NCI-H1048 (cell line): ENCODE measurements at places on chromosomes 5 and 9.

DNA sequence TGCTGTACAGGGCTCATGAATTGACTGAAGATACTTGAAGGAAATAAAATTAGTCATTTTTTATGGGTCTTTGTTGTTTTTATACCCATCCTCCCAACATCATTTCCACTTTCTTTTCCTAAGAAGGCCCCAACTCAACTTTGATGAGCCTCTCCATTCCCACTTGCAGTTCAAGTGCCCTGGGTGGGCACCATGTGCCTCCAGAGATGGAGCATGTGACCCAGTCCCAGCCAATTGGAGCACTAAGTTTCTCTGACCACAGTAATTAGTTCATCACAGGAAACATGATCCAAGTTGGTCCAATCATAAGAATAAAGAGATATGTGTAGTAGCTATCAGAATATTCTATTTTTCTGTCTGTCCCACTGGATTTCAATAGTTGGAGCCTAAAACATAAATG lies 46.9 kb downstream of the HTR4 start:
- no peak for DNase-seq

GRCh38 chr5:155015239-155015638 lies 1.7 kb downstream of the KIF4B start:
- no peak for DNase-seq

DNA sequence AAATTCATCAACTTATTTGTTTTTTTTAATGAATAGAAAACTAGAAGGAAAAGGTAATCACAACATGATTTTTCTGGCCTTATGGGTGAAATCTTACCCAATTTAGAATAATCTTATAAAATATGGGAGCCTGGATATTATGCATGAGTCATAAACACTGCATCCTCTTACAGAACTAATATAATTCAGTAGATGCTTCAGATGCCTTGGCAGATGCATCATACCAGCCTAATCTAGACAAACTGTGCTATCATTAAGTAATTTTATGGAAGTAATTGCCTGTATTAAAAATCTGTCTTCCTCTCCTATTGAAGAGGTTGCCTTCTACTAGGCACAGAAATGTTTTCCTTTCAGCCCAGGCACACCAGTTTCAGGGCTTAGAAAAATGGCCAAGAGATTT lies 2384.6 kb upstream of the WWC1 start:
- DNase-seq, result no peak

GRCh38 chr5:67338421-67338820 lies 141.8 kb upstream of the CD180 start:
- DNase-seq, result no peak

- DNase-seq, result no peak
These were observed 206.4 kb downstream of the ENC1 start for GRCh38 chr5:74433896-74434829.

DNA sequence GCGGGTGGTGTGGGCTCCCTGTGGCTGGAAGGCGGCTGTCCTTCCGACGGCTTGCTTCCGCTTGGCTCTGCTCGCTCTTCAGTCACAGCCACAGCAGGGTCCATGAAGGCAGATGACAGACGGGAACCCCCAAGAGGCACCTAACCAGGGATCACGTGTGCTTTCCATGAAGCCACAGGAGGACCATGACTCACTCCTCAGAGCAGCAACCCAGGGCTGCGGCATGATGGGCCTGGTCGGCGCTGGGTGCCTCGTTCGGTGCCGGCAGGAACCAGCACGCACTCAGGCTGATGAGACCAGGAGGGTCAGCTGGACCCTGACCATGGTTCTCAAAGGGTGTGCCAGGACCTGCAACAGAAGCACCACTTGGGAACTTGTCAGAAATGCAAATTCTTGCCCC lies 32.8 kb upstream of the MED10 start:
- no peak for DNase-seq

DNA sequence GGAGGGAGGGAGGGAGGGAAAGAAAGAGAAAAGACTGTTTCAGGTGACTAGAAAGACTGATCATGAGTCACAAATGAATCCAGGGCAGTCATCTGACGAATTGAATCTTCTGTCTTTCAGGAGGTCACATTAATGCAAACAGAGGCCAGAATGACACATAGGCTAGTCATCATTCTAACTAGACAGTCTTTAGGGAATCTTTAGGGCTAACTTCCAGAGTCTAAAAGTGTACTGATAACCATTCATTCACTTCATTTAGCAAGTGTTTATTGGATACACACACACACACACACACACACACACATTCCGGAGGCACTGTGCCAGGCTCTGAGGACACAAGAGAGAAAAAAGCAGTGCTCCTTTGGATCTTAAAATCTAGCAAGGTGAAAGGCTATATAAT lies 156.7 kb downstream of the EBF1 start:
- no peak for DNase-seq

- DNase-seq, result no peak
These were observed 6.5 kb upstream of the GLE1 start for GRCh38 chr9:128497824-128498610.

DNA sequence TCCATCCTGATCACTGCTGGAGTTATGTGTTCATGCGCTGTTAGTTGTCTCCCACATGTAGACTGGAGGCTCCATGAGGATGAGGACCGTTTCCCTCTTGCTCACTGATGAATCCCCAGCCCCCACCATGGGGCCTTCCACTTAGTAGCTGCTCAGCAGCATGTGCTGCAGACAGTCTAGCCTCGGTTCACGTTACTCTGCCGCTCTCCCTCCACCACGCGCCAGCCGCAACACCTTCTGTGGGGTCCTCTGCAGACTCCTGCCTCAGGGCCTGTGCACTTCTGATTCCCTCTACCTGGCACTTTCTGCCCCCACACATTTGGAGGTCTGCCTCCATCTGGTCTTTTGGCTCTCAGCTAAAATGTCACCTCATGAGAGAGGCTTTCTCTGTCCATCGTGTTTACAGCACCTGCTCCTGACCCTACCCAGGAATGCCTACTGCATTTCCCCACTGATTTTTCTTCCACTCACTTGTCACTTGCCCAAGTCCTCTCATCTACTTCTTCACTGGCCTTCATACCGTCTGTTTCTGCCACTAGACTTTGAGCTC lies 36.3 kb downstream of the STK10 start:
- DNase-seq, result no peak

DNA sequence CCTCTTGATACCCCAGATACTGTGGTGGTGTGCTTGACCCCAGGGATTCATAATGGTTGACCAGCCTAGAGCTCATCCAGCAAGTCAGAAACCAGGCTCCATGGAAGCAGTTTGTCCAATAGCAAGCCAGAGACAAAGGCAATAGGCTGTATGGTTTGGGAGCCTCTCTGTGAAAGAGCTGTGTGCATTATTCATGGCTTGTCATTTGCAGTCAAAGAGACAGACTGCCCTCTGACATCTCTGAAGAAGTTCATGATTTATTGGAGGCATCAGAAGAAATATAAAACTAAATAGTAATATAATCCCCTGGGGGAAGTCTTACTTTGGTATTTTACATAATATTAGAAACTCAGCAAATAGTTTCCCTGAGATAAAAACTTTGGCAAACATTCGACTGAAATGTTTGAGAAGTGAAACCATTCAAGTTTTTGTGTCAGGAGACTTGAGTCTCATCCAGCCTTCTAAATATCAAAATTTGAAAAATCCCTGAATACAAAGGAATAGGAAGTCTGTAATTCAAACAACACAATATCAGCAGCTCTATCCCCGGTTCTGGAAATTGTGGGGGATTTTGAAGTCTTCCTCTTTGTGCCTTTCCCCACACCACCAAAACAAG lies 250.3 kb downstream of the ZSWIM6 start:
- no peak for DNase-seq

DNA sequence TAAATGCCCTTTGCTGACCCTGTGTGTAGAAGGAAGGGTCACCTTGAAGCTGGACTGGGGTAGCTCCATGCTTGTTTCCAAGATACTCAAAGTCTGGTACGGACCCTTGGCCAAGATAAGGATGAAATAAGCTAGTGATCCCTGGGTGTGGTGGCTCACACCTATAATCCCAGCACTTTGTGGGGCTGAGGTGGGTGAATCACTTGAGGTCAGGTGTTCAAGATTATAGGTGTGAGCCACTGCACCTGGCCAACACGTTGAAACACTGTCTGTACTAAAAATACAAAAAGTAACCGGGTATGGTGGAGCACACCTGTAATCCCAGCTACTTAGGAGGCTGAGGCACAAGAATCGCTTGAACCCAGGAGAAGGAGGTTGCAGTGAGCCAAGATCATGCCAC lies 33.3 kb downstream of the ACOT12 start:
- DNase-seq, result no peak

DNA sequence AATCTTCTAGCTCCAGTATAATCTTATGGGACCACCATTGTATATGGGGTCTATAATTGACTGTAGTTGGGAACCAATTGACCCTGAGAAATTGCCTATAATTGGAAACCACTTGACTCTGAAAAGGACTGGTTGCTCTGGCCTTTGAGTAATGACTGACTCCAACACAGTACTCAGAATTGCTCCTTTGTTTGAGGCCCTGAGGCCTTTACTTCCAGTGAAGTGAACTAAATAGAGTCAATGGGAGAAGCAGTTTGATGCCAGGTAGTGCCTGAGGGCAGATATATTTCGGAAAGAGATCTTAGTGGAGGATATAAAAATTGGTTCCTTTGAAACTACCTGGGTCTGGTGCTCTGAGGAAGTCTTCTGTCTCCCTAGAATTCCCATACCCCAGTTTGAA lies 16.0 kb upstream of the TMEM171 start:
- no peak for DNase-seq

DNA sequence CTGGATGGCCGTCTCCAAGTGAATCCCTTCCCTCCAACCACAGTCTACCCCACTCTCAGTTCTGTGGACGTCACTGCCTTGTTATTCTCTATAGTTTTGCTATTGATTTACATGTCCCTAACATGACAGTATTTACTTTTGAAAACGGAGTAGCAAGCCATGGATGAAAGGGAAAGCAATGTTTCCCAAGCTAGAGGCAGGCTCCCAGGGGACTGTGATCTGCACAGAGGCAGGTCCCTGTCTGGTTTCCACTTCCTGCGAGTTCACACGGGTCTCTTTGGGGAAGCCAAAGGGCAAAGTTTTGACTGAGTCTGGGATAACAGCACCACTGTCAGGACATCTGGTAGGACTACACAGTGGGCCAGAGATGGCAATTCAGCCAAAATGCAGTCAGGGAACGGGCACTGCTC lies 12.7 kb downstream of the C9orf153 start:
- no peak for DNase-seq

DNA sequence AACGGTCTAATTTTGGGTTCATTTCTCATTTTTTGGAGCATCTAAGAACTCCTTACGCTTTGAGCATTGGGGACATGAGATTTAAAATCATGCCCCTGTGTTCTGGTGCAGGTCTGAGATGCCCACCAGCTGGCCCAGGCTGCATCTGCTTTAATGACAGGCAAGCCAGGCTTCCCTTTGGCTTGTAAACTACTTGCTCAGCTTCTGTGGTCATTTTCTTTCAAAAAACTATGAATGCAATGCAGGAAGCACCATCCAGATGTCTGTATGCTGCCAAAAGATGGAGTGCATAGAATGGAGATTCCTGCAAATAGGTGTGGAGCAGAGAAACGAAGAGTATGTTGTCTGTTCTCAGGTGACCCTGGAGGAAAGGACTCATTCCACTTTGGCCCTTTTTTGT lies 399.9 kb upstream of the ADAMTSL1 start:
- DNase-seq, result no peak

DNA sequence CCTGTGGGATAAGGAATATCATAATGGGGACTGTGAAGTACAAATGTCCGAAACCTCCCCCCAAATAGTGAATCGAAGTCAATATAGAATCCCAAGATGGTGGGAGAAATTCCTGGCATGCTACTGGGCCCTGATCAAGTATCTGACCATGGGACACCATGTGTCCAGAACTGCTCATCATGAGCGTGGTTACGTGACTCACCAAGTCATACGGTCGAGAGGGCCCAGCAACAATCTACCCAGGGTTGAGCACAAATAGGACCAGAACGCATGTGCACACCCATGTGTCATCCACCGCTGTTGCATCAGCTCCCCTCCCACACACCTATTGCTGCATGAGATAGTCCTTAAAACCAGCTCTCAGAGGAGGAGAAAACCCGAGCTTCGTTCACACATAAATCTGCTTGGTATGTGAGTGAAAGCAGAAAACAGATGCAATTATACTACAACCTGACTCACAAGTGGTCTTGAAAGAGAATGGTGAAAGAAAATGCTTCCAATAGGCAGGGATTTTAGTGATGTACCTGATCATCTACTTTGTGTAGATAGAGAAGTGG lies 353.2 kb downstream of the CWC27 start:
- no peak for DNase-seq

DNA sequence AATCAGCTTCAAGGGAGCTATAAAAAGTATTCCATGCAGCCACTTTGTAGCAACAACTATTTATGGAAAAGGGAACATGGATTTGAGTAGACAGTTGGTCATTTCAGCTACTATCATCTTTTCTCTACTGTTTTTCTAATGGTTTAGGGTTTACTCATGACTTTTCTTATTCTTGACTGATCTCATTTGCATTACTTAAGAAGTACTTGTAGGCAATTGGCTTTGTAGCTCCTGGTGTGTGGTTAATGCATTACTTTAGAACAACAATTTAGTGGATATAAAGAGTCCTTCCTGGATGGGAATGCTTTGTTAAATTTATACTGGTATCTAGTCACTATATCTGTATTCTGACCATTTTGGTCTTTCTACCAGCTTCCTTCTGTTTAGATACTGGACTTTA lies 59.8 kb upstream of the NTRK2 start:
- DNase-seq, result no peak

DNA sequence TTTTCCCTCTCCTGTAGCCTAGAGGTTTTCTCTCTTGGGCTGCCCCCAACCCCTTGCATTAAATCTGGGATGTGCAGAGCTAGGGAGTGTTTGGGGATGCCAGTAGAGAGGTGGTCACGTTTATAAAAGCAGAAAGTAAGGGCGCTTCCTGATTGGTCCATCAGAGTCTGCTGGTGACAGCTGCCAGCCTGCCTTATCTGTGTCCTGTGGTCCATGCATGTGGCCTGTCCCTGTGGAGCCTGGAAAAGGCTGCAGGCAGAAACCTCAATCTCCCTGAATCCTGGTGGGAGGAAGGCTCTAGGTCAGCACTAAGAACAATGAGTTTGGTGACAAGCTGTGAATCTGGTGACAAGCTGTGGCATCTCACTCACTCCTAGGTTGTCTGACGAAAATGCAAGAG lies 42.2 kb downstream of the ARHGEF37 start:
- no peak for DNase-seq

DNA sequence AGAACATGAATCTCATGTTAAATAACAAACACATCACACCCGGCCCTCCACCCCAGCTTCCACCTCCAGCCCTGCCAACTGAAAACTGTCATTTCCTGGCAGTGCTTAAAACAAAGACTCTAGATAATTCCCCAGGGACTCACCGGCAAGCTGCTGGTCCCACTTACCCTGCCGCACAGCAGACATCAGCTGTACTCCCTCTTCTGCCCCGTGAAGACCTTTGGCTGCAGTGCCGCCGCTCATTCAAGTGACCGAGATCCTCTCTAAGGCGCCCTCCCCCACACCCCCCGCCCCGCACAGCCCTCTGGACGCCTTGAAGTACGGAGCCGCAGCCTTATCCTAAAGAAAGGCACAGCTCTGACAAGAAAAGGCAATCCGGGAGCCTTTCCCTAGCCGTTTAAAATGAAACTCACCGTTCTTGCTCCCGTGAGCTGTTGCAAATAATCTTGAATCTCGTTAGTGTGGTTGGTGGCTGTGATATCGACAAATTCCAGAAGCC lies 434 bp downstream of the GLRX start:
- DNase-seq, result no peak
